ENCODE measurements at places on chromosomes 11 and 22.
A peak's percentile ranks its signal among the peaks of the same experiment; 100 is the strongest.

- DNase-seq: peak; percentile 66
Measured at GRCh38 chr22:27331526-27332281, 469.9 kb downstream of the MN1 start.

GRCh38 chr11:22460181-22460580, 122.0 kb downstream of the SLC17A6 start:
- no peak for DNase-seq

DNA sequence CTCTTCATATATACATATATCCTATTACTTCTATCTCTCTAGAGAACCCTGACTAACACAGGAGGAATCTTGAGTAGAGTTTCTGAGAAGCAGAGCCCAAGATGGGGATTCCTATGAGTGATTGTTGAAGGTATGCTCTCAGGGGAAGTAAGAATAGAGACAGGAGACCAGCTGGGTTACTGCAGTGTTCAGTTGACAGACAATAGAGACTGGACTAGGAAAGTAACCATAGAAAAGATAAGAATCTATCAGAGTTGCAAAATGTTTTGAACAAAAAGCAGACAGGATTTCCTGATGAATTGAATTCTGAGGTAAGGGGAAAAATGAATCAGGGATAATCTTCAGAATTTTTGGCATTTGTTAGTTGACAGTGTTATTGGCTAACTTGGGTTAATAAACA, 54.4 kb downstream of the SLC17A6 start:
- no peak for DNase-seq

- DNase-seq: no peak
Measured at GRCh38 chr22:25714739-25715138, 27.2 kb upstream of the MYO18B start.

- DNase-seq: no peak
Measured at GRCh38 chr11:124740277-124740882, 638 bp downstream of the NRGN start.

DNA sequence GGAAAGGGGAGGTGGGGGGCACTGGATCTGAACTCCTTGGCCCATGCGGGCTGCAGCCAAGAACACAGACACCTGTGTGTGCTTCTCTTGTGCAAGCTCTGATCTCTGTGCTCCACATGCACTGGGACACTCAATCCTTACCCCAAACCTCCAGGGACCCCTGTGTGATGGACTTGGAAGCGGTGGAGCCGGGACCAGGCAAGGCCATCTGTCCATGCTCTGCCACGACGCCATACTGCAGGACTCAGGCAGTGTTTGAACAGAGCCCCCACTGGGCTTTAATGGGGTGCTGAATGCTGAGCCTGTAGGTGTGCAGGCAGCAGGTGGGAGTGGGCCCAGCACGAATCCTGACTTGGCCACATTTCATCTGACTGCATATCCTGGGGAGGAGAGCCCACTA, 23.4 kb downstream of the PPM1F start:
- no peak for DNase-seq

GRCh38 chr11:116563028-116563711, 209.6 kb downstream of the BUD13 start:
- DNase-seq: peak; percentile 59

GRCh38 chr22:39309364-39309861, 10.0 kb downstream of the RPL3 start:
- DNase-seq: no peak

- no peak for DNase-seq
Measured at GRCh38 chr11:9752091-9752490, 88.2 kb downstream of the SWAP70 start.

- DNase-seq: peak; percentile 84
Measured at GRCh38 chr11:65911682-65912568, 6.9 kb downstream of the C11orf68 start.
